ENCODE measurements at places on chromosomes 5 and 9. TPM values are rescaled to one million over a fixed set of nuclear protein-coding genes. Genes with fewer than 3 reads are reported as not detected.

The DRD1 gene
- total RNA-seq = 0.15 TPM

The PCDHGB1 gene
- total RNA-seq = 1.9 TPM

The PHF24 gene
- 0.08 TPM for total RNA-seq

The NUTM2G gene
- not detected for total RNA-seq

The RBM27 gene
- 13.8 TPM for total RNA-seq

The FOXD4L5 gene
- total RNA-seq = not detected

The MYMK gene
- total RNA-seq = not detected

The MYOT gene
- total RNA-seq = not detected

The PITX1 gene
- 31.0 TPM for total RNA-seq

The PHYHD1 gene
- not detected for total RNA-seq

The FRMPD1 gene
- 0.05 TPM for total RNA-seq

The SHISAL2B gene
- not detected for total RNA-seq

The ORM2 gene
- not detected for total RNA-seq

The UTP15 gene
- 21.5 TPM for total RNA-seq

The IFNA2 gene
- total RNA-seq = not detected

Data from A549 treated with GW870086 at 1 μM for 4 hours (cell line).